Fibroblast of gingiva (primary cell): ENCODE measurements at places on chromosomes 7 and 10.

DNA sequence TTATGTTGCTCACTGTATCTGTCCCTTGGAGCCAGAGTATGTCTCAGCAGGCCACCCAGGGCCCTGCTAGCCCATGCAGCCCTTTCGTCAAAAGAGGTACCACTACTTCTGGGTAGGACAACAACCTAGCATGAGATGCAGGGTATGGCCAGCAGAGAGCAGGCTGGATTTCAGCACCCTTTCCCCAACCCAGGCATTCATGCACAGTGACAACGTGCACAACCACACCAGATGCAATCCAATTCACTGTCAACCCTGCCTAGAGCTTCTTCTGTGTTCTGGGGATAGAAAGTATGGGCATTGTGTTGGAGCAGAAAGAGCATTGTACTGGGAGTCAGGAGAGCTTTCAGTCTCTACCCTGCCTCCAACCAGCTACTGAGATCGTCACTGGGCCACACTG lies 37.9 kb downstream of the JAZF1 start:
- DNase-seq, result no peak

- no peak for DNase-seq
These were observed 92.6 kb upstream of the RAB11FIP2 start for GRCh38 chr10:118139321-118139720.

GRCh38 chr10:82071231-82071630 lies 196.2 kb downstream of the NRG3 start:
- no peak for DNase-seq

- no peak for DNase-seq
These were observed 39.5 kb downstream of the AGK start for GRCh38 chr7:141590666-141591065.
